ENCODE measurements at places on chromosomes 1 and 21.

DNA sequence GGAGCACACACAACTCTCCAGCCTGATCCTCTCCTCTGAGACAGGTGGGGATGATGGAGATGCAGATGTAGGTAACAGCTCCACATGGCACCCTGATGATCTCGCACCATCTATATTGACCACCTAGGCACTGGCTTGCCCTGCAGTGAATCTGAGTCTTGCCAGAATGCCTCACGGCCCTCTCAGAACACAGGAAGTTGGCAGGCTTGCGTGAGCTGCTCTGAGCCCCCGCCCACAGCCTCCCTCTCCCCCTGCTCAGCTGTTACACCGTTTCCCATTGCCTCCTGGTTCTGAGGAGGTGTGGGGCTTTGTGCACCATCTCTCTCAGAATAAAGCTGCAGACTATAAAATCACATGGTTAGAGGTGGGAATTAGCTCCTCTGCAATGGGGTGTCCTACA is 48.0 kb downstream of the URB2 start:
- DNase-seq: no peak

DNA sequence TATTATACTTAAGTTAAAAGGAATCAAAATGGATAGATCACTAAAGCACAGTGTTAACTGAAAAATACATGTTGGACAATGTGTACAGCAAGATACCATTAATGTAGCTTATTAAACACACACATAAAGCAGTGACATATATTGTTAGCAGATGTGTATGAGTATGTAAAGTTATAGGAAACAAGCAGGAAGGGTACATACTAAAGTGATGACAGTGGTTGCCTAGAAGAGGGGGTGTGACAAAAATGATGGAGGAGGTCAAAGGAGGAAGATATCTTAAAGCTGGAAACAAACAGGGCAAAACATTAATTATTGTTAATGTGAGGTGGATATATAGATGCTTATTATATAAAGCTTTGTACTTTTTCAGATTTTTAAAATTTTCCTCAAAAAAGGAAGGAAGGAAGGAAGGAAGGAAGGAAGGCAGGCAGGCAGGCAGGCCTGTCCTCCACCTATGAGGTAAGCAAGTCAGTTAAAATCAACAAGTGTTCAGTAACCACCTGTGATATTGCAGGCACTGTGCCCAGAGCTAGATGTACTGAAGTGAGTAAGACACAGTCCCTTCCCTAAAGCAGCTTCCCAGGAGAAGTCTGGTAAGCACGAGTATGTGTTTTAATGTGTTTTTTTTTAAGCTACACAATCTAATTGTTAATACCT is 252.9 kb upstream of the NR5A2 start:
- no peak for DNase-seq

- no peak for DNase-seq
These were observed 161.5 kb downstream of the NRIP1 start for GRCh38 chr21:14903172-14903865.

GRCh38 chr1:16915627-16915973 is 6.1 kb upstream of the CROCC start:
- DNase-seq: no peak

DNA sequence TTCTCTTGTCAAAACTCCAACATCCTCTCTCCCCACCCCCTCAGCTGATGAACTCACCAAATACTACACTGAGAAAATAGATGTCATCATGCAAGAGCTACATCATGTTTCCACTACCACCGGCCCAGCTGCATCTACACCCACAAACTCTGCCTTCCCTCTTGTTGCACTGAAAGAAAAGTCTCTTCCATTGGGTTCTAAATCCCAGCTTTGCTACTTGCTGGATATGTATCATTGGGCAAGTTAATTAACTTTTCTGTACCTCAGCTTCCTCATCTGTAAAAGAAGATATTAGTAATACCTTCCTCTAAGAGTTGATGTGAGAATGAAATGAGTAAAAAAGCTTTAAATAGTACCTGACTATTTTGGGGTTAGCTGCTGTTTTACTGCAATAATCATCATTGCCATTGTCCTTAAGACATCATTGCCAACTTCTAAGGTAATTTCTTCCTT is 108.6 kb downstream of the OLFML2B start:
- DNase-seq: peak; percentile 24

DNA sequence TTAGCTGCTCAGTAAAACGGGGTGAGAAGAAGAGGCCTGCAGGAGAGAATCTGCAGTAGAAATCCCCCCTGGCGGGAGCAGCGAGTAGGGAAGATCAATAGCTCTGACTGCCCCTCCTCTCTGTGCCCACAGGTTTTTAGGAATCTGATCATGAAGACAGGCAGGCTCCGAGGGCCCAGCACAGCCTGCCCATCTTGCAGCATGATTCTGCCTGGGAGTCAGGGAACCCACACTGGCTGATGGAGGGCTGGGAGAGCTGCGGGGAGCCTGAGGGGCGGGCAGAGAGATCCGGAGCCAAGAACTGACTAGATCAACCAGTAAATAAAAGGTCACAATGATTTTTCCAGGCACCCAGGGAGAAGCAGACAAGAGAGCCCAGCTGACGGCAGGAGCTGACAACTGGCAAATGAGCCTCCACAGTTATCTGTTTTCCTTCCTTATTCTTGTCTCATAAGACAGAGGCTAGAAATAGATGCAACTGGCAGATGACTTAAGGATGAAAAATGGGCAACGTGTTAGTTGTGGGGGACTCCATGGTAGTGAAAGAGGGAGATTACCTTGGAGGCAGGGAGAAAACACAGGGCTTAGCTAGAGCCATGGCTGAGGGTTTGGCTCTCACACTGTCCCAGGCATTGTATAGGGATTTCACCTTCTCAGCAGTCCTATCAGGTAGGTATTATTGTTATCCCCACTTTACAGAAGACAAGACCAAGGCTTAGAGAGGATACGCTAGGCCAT is 116.2 kb downstream of the PLXNA2 start:
- DNase-seq: no peak

DNA sequence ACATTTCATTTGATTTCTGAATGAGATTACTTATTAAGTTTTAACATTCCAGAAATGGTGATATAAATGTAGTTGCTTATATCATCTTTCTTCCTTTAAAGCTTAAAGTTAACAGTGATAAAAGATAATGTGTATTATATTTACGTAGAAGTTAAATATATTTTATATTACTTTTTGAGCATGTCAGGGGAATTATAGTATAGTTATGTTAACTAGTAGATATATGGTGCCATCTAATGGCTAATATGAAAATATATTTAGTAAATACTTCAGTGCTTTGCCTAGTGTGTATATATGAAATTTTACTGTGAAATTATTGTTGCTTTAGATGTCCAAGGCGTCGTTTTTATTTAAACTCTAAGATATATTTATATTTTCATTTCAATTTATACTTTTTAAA is 51.5 kb downstream of the SYT14 start:
- DNase-seq: no peak

DNA sequence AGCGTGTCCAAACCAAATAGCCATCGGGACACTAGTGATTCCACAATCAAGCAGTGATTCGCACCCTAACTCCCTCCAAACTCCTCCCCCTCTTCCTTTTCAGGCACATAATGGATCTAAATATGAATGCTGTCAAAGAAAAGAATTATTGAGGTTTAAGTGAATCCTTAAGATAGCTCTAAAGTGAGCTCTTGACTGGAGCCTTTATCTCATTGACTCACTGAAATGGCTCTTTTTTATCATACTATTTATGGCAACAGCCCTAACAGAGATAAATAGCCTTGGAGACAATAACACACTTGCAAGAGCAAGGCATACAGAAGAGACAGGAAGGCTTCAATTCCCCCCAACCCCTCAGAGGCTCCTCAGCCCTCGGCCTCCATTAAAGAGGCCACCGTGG is 143.3 kb downstream of the PLXNA2 start:
- no peak for DNase-seq

GRCh38 chr21:15065392-15066122 is 757 bp upstream of the NRIP1 start:
- DNase-seq: peak; percentile 52

DNA sequence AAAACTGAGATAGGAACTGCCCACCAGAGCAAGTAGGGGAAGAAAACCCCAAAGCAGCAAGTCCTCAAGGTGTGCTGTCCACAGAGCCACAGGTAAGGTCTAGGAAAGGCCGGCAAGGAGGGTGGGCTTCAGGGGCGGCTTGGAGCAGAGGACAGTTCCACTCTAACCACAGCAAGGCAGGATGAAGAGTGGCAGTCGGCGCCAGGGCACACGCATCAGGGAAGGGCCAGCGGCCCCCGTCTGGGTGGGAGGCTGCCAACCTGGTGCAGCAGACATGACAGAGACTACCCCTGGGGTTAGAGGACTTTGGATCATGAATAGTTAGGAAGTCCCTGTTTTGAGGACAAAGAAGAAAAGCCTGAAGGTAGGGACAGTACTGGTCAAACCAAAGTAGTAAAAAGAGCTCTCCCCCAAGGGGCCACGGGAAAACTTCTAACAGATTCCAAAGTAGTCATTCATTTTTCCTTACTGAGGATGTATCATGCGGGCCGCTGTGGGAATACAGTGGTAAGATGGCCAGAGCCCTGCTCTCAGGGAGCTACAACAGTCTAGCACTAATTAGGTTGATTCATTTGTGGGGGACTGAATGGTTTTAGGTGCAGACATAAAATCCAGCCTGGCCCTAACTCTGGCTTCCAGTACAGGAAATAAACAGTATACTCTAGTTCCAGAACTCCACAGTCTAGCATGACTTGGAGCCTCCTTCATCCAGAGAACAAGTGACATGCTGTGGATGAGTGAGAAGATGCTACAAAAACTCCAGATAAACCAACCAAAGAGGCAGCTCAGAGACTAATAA is 3.5 kb upstream of the RAP1GAP start:
- DNase-seq: no peak

- DNase-seq: no peak
These were observed 34.6 kb upstream of the FHAD1 start for GRCh38 chr1:15212216-15212953.

DNA sequence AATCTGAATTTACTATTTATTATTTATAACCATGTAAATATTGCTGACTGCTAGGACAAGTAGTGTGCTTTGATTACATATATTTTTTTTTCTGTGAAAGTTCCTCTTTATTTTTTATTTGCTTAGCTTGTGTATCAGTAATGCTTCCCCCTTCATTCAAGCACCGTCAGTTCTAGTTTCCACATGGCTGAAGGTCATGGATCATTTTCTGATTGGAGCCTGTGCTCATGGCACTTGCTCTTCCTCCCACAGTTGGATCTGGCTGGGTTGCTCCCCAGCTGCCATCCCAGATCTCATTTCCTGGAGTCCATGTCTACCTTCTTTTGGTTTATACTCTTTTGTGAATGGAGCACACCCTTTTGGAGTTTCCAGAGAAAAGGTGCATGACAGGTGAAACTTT is 57.0 kb upstream of the IGSF5 start:
- DNase-seq: no peak

GRCh38 chr1:247373721-247374141 is 42.1 kb upstream of the ZNF496 start:
- DNase-seq: peak; percentile 33

- DNase-seq: no peak
These were observed 92.5 kb downstream of the DSCAM start for GRCh38 chr21:40754466-40754865.

DNA sequence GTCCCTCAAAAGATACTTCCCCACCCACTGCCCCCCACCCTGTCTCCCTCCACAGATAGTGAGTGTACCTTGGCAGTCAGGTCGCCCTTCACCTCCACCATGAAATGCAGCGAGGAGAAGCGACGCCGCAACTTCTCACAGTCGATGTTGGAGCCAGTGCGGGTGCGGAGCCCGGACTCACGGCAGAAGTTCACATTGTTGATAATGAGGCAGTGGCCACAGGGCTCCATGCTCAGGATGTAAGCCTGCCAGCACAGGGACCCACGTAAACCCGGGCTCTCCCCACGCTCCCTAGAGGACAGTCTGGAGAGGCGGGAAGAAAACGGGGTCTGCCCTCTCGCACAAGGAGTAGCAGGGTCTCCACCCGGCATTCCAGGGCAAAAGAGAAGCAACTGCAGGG is 17.2 kb downstream of the CASP9 start:
- DNase-seq: no peak
